H9 (cell line): ENCODE measurements at places on chromosomes 3 and 15.

DNA sequence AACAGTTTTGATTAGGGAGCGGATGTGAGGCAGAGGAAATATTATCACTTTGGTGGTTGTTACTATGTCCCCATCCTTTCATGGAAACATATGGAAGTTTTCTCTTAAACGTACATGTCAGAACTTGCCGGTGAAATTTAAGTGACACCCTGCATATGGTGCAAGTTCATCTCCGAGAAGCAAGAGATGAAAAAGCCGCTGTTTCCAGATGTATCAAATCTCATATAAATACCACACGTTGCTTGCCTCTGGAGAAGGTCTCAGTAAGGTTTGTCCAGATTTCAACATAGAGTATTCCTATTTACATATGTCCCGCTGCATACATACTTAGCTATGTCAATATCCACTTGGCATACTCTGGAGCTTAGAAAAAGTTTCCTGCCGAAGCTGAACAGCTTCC is 172.2 kb upstream of the ICE2 start:
- no peak for DNase-seq

DNA sequence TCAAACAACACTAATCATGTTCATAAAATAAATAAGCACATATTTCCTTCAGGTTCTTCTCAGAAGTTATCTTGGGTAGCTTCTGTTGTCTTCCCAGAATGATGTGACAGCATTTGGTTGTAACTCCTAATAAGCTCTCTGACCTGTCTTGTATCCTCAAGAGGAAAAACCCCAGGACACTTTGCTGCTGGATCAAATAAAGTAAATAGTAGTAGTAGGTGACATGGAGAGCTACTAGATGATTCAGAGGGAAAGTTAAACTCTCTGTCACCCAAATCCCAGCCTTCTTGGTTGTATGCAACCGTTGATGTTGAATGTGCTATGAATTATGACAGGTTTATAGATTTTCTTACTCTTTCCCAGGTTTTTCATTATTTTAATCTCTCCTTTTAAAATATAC is 143.0 kb downstream of the ARPP21 start:
- no peak for DNase-seq

DNA sequence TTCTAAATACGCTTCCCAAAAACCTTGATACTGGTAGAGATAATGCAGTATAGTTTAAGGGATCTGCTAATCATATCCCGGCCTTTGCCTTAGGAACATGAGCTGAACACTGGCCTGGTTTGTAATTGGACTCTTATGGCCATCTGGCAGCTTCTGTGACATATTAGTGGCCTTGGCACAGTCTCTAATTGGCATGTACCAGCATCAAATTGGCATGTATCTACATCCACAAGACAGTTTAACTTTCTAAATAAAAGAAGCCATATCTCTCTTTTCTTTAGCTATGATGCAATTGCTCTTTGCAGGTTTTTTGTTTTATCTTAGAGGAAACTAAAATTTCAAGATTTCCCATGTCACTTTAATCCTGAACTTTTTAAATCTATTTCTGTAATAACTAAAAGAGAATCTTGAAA is 44.6 kb upstream of the FILIP1L start:
- no peak for DNase-seq

GRCh38 chr3:62562596-62562995 is 189.2 kb upstream of the FEZF2 start:
- DNase-seq = no peak

DNA sequence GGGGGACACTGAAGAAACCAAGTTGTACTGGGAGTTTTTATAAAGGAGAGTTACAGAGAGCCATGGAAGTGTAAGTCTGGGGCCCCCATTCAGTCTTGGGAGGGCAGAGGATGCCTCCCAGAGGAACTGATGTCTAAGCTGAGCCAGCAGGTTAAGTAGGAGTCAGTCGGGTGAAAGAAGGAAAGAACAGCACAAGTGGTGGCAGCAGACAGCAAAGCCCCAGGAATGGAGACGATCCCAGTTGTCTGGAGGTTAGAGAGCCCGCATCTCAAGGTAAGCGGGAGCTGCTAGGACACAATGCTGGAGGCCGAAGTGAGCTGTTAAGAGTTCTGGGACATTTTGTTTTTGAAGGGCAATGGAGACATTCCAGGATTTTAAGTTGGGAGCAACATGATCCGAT is 88.8 kb downstream of the TAMM41 start:
- DNase-seq = no peak

DNA sequence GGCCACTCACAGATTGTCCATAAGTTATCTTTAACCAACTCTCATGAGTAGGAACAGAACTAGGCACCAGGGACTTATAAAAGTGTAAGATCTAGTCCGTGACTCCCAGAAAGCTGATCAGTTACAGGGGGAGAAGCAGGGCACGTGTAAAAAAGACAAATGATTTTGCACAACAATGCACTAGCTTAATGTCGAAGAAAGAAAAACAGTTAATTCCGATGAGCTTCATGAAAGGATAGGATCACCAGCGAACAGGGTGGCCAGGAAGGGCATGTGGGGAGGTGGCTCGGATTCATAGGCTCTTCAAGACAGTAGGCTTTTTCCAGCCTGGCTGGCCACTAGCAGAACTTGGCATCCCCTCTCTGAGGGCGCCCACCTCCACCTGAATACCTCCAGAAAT is 90.0 kb downstream of the IL5RA start:
- DNase-seq = no peak

- no peak for DNase-seq
Observed at GRCh38 chr15:90402223-90402622, 14.2 kb downstream of the IQGAP1 start.

DNA sequence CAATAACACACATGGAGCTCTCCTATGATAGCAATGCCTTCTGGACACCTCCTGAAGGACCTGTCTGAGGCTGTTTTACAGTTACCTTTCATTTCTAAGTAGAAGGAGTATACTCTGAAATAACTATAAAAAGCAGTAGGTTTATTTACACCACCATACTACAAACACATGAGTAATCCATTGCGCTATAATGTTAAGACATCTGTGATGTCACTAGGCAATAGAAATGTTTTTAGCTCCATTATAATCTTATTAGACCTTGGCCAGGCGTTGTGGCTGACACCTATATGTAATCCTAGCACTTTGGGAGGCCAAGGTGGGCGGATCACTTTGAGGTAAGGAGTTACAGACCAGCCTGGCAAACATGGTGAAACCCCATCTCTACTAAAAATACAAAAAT is 24.7 kb downstream of the PXK start:
- DNase-seq = no peak

DNA sequence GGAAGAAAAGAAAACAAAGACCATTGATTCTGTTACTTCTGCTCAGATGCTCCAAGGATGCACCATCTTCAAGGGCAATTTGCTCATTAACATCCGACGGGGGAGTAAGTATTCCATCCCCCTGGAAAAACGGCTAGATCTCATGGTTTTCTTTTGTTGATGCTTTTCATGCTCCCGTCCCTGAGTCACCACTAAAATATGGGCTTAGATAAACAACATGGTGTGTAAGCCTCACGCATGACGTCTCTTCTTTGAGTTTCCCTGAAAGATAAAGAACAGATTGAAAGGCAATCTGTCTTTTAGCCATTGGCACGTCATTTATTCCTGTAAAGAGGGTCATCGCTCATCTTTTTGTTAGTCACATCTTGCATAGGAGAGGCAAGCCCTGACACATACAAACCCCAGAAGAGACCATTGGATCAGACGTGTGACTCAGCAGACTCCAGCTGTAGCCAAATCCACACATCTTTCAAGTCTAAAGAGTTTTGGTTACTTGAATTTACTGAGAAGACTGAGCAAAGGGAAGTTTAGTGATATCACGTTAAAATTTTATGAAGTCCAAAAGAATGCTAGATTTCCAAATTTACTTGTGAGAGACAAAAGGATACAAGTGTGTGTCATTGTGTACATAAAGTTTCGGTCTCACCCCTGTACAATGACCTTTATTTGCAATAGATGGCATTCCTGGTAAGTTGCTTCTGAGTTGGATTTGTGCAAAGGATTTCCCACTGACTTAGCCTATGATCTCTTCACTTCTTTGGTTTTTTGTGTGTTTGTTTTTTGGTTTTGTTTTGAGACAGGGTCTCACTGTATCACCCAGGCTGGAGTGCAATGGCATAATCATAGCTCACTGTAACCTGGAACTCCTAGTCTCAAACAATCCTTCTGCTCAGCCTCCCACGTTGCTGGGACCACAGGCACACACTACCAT is 110.5 kb downstream of the PGPEP1L start:
- no peak for DNase-seq

- no peak for DNase-seq
Observed at GRCh38 chr15:85475317-85475701, 94.9 kb downstream of the AKAP13 start.

DNA sequence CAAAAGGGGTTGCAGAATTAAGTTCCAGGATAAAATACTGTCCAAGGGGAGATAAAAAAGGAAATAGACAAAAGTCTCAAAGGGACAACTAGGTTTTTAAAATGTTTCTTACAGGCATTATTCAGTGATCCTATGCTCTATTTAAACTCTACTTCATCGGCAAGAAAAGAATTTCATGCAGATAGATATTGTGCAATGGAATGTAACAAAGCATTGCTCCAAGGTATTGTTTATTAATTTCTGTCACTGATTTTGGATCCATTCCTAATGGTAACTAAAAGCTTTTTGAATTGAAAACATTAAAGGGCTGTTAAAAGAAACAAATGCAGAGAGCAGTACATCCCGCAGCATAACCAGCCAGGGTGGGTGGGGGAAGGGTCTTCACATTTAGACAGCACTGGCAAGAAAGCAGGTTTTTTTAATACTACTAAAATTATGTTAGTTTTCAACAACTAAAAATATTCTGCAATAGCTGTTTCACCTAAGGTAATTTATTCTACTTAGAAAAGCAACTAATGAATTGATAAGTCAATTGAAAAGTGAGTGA is 82.9 kb downstream of the THBS1 start:
- DNase-seq = no peak

GRCh38 chr15:34795267-34796081 is at the start of gene ACTC1:
Gene ACTC1, minus strand, starts transcription at chr15:34795549. Its CDS starts 741 bp downstream, at chr15:34794808.
- peak; percentile 64 for DNase-seq

DNA sequence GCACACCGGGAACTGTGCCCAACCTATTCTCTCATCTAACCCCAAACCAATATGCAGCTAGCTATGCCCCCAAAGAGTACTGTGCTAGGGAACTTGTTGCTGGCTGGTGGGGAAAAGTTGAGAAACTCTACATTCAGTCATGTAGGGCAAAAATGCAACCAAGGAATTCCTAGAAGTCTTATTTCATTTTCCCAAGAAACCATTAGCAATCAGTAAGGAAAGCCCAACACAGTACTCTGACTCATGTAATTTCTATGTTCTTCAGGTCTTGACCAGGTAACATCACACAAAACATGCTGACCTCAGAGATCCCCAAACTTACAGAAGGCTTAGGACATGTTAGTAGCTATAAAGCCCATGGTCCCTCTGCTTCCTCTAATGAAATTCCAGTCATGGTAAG is 52.1 kb downstream of the TASOR start:
- DNase-seq = no peak

DNA sequence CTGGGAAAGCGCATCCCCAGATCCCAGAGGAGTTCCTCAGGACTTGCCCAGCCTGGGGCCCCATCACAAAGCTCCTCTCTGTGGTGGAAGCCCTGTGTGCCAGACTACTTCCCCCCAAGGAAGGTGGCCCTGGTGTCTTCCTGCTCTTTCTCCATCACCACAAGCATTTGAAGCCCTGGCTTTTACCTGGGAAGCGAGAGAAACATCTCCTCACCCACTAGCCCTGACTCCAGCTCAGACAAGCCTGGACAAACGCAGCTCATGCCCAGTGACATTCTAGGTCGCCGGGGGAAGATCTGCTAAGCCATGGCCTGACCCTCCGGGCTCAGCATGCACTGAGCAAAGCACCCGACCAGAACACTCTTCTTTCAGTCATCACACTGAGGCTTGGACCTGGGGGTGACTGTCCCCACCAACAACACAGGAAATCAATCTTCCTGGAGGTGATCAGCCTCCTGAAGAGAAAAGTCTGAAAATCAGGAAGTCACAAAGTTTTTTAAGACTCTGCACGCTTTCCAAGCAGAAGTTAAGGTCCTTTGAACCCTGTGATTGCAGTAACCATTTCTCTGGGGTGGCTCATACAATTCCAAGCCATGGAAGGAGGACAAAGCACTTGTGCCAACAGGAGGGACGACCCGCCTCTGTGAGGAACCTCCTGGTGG is 40.8 kb downstream of the KLHL25 start:
- peak; percentile 20 for DNase-seq

DNA sequence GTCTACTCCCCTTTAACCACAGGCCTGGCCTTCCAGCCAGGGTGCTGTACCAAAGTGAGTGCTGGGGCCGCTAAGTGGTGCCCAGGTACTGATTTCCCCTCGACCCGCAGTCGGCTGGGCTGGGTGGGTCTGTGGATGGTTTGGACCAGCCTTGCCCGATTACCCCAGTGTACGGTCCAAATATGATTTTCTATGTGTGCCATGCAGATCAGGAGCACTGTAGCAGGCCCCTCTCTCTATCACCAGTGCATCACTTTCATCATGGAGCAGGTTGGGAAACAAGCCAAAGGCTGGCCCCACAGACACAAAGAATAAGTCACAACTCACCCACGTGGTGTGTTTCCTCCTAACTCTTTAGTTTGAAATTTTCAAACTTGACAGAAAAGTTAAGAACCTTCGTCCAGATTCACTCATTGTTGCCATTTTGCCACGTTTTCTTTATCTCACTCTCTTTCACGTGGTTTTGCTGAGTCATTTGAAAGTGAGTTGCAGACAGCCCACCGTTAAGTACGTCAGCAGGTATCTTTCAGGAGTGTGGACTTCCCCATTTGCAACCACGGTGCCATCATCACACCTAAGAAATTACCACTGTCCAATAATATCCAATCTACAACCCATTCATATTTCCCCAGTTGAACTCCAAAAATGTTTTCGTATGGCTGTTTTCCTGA is 37.0 kb downstream of the ZNF710 start:
- no peak for DNase-seq

- DNase-seq = no peak
Observed at GRCh38 chr3:106172780-106173179, 304.0 kb upstream of the CBLB start.

GRCh38 chr3:172065527-172065926 is 26.1 kb downstream of the FNDC3B start:
- no peak for DNase-seq

- no peak for DNase-seq
Observed at GRCh38 chr3:66236281-66236680, 15.5 kb downstream of the SLC25A26 start.

GRCh38 chr3:161267646-161268045 is 46.5 kb downstream of the NMD3 start:
- DNase-seq = no peak

DNA sequence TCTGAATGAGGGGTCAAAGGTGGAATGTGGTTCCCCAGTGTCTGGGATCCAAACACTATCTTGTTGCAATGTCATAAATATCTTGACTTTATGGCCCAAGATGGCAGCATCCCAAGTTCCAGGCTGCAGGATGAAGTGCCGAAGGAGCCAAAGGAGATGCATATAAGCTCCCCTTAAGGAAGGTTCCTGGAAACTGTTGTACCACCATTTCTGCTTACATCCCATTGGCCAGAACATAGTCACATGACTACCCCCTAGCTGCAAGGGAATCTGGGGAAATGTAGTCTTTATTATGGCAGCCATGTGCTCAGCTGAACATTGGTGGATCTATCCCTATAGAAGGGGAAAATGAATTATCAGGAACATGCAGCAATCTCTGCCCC is 54.3 kb downstream of the BDH1 start:
- no peak for DNase-seq

GRCh38 chr3:85090495-85090894 is 131.7 kb downstream of the CADM2 start:
- DNase-seq = no peak

- DNase-seq = no peak
Observed at GRCh38 chr3:50708620-50709019, 33.9 kb downstream of the DOCK3 start.
